GM23248 (cell line): ENCODE measurements at places on chromosomes 1 and 21. TPM values are rescaled to one million over a fixed set of nuclear protein-coding genes. Genes with fewer than 3 reads are reported as not detected.

SYPL2 gene
- 0.11 and 0.13 TPM in 2 replicates for total RNA-seq

PPFIA4 gene
- total RNA-seq, result 13.6 and 16.1 TPM in 2 replicates

CZIB gene
- total RNA-seq, result 49.7 and 63.2 TPM in 2 replicates

RGS5 gene
- total RNA-seq, result 2.7 and 6.8 TPM in 2 replicates

KCNA2 gene
- total RNA-seq, result not detected in 2 replicates

- no peak for DNase-seq
Observed at GRCh38 chr1:201693890-201694607, 134.9 kb upstream of the IPO9 start.

DNA sequence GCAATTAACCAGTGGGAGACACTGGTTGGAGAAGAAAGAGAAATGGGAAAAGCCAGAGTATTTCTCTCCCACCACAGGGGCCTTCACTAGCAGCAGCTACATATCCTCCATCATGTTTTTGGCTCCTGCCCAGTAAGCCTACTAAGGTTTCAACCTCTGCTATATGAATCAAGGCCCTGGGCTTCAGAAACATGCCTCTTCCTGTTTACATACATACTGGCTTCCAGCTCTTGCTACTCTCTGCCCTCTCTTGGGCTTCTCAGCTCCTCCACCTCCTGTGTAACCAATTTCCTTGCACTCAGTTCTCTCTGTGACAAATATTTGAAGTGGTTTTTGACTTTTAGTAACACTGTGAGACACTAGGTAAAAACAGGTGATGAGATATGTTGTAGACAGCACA lies 80.8 kb downstream of the LRRC7 start:
- no peak for DNase-seq

GRCh38 chr1:207316622-207317391 lies 4.7 kb upstream of the CD55 start:
- no peak for DNase-seq

GRCh38 chr1:86227026-86227425 lies 70.5 kb upstream of the COL24A1 start:
- DNase-seq, result peak; percentile 12

DNA sequence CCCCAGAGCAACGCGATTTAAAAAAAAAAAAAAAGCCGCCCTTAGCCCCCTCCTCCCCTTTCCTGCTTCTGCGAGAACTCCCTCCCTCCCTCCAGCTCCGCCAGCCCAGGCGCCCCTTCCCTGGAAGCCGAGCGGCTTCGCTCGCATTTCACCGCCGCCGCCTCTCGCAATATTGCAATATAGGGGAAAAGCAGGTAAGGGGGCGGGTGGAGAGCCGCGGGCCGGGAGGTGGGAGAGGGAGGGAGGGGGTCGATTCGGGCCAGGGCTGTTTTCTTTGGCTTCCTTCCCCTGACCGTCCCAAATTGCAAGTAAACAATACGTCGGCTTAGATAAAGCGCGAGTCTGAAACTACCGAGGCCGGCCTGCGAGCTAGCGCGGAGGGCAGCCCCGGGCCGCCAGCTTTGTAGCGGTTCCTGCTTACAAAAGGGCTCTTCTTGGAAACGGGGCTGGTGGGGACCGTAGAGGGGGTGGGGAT lies 408 bp downstream of the LMO4 start:
- peak; percentile 73 for DNase-seq

GRCh38 chr1:244837597-244838258 lies 2.3 kb downstream of the COX20 start:
- DNase-seq, result no peak

DNA sequence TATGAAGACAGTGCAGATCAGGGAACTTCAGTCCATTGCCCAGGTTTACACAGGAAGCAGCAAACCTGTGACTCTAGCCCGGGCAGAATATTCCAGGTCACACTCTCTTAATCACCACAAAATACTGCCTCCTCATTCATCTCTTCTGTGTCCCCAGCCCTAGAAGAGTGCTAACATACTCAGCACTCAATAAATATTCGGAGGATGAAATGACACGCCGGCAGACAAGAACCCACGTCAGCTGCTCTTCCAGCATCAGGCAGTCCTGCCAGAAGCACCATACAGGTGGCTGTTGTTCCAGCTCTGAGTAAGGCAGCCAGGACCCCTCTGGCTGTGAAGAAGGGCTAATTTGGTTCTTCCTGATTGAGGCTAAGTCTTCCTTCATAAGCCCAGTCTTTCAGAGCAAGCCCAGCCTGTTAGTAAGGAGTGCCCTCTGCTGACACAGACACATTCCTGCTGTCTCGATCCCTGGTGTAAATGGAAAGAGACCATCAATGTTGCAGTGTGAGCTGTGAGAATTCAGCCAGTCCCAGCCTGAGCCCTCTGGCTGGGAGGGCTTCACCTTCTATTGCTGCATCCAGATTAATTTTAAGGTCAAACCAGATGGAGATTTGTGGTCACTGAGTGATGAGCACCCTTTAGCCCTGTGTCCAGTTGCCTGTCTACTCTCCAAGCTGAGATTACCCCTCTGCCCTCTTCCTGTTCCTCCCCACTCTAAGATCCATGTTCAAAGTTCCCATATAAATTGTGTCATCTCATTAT lies 45.0 kb upstream of the KIRREL1 start:
- peak; percentile 56 for DNase-seq

GRCh38 chr1:243411472-243411871 lies 155.6 kb downstream of the SDCCAG8 start:
- DNase-seq, result no peak

DNA sequence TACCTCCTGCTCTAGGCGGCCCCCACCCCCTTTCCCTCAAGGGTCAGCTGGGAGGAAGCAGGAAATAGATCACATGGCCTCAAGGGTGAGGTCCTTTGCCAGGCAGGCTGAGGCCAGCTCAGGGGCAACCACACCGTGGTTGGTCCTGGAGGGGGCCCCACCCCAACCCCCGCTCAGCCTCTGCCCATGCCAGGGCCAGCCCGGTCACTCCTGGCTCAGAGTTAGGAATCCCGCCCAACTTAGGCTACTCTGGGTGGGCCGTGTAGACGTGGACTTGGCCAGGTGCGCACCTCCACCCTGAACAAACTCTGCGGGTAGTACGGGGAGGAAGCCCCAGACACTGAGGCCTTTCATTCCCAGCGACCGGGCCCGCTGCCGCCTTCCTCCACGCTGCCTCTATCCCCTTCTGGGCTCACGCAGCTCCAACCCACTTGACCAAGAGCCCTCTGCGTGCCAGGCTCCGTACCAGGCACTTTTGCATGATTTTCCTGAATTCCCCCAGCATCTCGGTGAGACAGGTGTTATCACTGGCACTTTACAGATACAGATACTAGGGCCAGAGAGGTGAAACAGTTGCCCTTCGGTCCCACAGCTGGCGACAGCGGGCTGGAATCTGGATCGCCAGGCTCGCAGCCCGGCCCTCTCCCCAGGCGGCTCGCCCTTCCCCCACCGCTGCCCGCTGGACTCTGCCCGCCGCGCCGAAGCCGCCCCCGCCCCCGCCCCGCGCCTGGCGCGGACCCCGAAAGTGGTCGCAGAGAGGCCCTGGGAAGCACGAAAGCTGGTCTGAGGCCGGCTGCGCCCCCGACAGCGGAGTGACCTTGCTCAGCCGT lies 769 bp downstream of the GALE start:
- DNase-seq, result peak; percentile 52
